ENCODE measurements at places on chromosomes 7 and 10.

- no peak for DNase-seq
These were observed 15.2 kb upstream of the CAMK1D start for GRCh38 chr10:12334186-12334530.

- DNase-seq, result no peak
These were observed 438.6 kb upstream of the GALNT17 start for GRCh38 chr7:70693321-70693685.

- no peak for DNase-seq
These were observed 3.5 kb upstream of the PFKFB3 start for GRCh38 chr10:6199131-6199733.

- DNase-seq, result no peak
These were observed 1123.9 kb downstream of the CNTNAP2 start for GRCh38 chr7:147240468-147240867.

DNA sequence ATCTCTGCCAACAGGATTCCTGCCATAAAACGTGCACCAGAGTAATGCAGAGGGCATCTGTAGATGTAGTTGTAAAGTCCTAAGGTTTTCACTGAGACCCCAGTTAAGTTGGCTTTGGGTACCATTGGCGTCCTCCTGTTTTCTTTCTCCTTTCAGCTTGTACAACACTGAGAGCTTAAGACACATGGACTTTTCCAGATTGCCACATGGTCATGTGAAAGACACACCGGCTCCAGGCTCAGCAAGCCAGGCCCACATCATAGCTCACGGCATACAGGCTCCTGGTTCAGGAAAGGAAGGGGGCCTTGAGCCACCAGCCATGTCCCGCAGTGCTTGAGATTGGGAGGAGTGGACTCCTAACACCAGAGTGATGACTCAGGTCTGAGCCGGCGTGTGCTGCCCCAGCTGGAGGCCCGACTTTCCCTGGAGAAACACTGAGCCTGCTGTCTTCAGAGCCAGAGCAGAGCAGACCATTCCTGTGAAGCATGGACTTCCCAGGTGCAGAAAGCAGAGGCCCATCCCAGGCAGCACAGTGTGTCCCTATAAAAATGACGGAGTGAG, 252.7 kb downstream of the PRPF18 start:
- no peak for DNase-seq

- DNase-seq, result no peak
These were observed 263.4 kb upstream of the GRB10 start for GRCh38 chr7:51046103-51046466.
